Effector memory CD4-positive, alpha-beta T cell (primary cell): ENCODE measurements at places on chromosomes 2 and 18.

GRCh38 chr18:80233201-80233835 lies 14.0 kb downstream of the PARD6G start:
- no peak for DNase-seq

DNA sequence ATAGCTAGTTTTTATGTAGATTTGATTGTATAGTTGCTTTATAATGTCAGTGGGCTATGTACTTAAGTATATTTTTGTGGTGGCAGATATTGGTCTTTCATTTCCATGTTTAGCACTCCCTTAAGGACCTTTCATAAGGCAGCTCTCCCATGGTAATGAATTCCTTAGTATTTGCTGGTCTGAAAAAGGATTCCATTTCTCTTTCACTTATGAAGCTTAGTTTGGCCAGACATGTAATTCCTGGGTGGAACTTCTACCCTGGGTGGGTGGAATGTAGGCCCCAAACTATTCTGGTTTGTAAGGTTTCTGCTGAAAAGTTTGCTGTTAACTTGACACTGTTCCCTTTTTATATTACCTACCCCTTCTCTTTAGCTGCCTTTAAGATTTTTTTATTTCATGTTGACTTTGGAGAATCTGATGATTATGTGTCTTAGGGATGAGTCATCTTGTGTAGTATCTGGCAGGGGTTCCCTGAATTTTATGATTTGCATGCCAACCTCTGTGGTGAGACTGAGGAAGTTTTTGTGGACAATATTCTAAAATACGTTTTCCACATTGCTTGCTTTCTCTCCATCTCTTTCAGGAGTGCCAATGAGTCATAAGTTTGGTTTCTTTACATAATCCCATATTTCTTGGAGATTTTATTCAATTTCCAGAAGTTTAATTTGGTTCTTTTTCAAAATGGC lies 65.4 kb upstream of the VRK2 start:
- DNase-seq = no peak

GRCh38 chr2:197037863-197038398 lies 111.4 kb upstream of the PGAP1 start:
- no peak for DNase-seq

DNA sequence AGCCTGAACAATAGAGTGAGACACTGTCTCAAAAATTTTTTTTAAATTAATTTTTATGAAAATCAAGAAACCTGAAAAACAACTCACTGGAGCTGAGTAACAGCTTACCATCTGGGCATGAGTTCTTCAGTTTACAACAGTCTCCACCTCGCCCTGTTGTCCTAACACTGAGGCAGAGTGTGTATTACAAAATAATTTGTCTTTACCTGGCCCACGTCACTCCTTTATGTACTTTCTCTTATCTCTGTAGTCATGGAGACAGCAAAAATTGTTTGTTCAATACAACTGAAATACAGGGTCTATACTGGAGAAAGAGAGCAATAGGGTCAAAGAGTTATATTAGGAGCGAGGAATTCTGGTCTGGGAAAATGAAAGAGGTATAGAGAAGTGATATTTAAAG lies 48.1 kb downstream of the CYTIP start:
- DNase-seq = no peak

- no peak for DNase-seq
Measured at GRCh38 chr2:24083567-24084385, 858 bp downstream of the TP53I3 start.

- no peak for DNase-seq
Measured at GRCh38 chr2:101803945-101804696, 106.6 kb downstream of the MAP4K4 start.

DNA sequence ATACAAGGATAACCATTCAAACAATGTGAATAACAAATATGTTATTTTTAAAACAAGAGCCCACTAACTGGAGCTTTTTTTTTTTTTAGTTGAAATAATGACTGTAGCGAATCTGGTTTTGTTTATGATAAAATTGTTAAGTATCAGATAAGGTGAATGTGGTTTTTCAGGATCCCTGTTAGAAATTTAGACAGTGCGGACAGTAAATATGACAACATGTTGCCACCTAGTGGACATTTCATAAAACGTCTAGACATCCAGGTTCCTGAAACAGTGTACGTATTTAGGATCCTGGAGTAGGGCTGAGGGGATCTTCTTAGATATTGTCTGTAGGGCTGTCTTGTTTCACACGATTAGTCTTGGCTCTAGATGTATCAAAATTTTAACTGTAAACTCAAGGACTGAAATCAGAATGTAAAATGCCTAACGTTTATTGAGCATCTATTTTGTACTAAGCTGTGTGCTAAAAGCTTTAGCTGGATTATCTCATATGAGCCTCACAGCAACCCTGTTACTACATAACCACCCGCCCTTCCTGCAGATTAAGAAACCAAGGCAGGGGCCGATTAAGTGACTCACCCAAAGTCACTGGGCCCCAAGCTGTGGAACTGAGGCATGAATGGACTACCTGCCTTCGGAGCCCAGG lies 23.9 kb upstream of the CCDC68 start:
- no peak for DNase-seq

- no peak for DNase-seq
Measured at GRCh38 chr2:159617100-159617499, 752 bp upstream of the BAZ2B start.

DNA sequence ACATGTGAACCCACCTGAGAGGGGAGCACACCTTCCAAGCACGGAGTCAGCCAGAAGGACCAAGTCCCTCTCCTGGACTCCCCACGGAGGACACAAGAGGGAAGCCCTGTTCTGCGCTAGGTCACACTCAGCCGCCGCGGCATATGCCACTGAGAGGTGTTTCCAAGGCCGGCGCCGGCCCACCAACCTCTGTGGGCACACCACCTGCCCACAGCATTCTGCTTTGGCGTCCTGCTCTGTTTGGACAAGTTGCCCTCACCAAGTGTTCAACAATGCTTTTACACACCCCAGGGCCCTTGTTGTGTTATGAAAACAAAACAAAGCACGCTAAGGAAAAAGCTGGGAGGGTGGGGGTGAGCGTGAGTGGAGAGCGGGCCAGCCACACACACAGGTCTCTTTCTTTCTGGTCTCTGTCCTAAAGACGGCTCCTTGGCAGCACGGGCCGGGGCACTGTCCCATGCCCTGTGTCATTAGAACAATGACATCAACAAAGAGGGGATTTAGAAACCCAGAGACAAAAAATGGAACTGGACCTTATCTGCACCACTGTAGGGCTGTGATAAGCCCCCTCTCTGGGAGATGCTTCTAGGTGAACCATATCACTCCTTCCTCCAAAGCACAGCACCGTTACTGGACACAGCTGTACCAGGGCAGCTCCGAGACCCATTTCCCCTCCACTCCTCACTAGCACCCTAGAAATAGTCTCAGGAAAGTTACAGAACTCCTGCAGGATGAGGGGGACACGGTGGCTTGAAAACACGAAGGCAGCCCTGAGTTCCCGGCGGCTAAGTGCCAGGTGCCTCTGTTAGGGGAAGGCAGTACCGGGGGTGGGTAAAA lies 17.0 kb downstream of the SMAD7 start:
- DNase-seq = no peak

- no peak for DNase-seq
Measured at GRCh38 chr2:20629581-20630171, 21.2 kb downstream of the HS1BP3 start.

DNA sequence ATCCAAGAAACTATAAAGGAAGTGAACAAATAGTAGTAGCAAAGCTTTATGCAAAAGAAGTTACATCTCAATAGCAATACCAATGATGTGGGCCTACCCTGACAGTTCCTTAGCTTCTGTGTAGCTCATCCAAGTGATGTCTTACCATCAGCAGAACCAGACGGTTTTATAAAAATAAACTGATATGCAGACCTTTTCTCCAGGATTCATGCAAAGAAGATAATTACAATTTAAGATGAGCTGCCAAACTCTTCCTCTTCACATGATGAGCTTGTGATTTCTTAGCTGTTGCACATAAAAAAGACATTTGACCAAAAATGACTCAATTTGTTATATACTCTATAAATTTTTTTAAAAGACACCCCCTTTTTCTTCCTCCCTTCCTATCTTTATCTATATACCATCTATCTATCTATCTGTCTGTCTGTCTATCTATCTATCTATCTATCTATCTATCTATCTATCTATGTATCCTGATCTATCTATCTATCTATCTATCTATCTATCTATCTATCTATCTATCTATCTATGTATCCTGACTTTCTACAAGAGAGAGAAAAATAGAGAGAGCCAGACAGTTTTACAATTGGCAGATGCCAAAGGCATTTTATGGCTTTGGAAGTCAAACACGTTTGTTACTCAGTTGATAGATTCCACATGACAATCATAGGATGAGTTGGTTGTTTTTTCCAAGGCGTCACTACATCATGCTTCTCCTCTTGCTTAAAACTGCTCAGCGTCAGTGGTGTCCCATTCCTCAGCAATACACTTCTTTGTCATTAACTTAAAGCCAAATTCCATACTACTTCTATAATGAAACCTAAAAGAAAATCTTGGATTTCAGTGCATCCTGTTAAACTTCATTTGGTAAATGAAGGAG lies 65.9 kb upstream of the ACTR3 start:
- no peak for DNase-seq

GRCh38 chr18:55448420-55448819 lies 139.6 kb downstream of the TCF4 start:
- DNase-seq = no peak

- no peak for DNase-seq
Measured at GRCh38 chr18:74115046-74115445, 32.6 kb downstream of the FBXO15 start.

- DNase-seq = no peak
Measured at GRCh38 chr2:191347881-191348280, 102.7 kb downstream of the MYO1B start.

- no peak for DNase-seq
Measured at GRCh38 chr2:51299370-51299769, 267.4 kb upstream of the NRXN1 start.

GRCh38 chr2:224948859-224949258 lies 93.4 kb downstream of the DOCK10 start:
- DNase-seq = no peak

DNA sequence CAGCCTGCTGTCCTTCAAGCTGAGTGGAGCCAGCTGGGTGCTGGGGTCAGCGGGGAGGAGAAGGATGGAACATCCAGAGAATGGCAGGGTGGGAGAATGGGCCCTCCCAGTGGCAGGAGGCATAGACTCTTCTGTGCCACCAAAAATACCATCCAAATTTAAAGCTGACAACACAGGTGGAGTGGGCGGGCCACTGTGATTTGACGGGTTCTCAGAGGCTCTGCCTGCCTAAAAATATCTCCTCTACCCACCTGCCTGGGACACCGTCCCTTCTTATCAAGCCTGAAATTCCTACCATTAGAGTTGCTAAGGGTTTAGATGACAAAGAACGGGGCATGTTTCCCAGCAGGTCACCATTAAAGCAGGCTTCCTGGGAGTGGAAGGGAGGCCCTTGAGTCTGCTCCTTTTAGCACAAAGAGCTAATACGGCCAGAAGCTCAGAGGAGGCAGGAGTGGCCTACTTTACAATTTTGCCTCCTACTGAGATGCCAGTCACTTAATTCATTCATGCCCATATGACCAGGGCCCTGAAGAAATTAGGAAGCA lies 19.8 kb upstream of the MARCHF4 start:
- DNase-seq = no peak
